ENCODE measurements at places on chromosomes 5 and 9.

GRCh38 chr5:94691291-94691690 is 72.8 kb downstream of the SLF1 start:
- no peak for DNase-seq

GRCh38 chr5:7875151-7875550 is 6.2 kb downstream of the MTRR start:
- no peak for DNase-seq

GRCh38 chr5:33238826-33239695 is 201.7 kb upstream of the TARS1 start:
- DNase-seq, result no peak

DNA sequence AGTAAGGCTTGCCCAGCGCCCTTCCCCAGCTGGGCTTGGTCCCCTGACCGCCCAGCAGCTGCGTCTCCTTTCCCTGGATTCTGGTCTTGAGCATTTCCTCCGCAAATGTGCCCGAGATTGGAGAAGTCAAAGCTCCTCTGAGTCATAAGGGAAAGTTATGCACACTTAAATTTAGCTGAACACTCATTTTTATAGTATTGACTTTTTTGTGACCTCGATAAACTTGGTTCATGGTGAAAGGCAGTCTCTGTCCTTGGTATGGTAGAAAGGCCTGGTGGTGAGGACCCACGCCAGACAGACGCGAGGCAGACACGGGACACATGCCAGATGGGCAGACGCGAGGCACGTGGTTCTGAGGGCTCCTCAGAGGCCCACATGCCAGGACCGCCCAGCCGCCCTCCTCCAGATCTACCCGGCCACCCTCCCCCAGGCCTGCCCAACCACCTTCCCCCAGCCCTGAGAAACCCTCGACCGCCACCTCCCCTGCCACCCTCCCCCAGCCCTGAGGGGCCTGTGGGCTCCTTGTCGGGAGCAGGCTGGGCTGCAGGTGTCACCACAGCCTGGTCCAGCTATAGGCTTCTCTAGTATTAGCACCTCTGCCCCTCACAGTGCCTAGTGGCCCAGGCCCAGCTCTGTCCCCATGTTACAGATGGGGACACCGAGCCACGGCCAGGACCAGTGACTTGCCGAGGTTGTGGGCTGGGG is 60.9 kb upstream of the CACNA1B start:
- no peak for DNase-seq

- no peak for DNase-seq
Measured at GRCh38 chr5:140561753-140562523, 2.5 kb downstream of the APBB3 start.

DNA sequence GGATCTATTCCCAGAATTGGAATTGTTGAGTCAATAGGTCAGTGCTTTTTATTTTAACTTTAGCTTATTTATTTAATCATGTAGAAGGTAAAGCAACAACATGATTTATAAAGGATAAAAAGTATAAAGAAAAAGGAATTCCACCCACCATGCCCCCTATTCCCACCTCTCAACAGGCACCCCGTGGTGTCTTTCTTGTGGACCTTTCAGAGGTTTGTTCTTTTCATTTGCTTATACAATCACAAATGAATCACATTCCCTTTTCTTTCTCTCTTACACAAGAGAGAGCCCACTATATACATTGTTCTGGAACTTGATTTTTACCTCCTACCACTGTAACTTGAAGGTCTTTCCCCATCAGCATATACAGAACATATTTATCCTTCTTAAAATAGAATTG is 37.2 kb upstream of the SMIM32 start:
- no peak for DNase-seq

GRCh38 chr5:157516626-157517325 is 56.8 kb downstream of the NIPAL4 start:
- DNase-seq, result no peak

All from stimulated activated CD4-positive, alpha-beta T cell treated with anti-CD3 and anti-CD28 coated beads, Interleukin-2, amount 100 ng/mL, for 4 hours (primary cell).